Activated CD4-positive, alpha-beta T cell treated with anti-CD3 and anti-CD28 coated beads, Interleukin-2, amount 50 U/mL, for 24 hours (primary cell): ENCODE measurements at places on chromosomes 3 and 15.

- DNase-seq, result no peak
Measured at GRCh38 chr3:72523429-72524151, 324.7 kb downstream of the SHQ1 start.

DNA sequence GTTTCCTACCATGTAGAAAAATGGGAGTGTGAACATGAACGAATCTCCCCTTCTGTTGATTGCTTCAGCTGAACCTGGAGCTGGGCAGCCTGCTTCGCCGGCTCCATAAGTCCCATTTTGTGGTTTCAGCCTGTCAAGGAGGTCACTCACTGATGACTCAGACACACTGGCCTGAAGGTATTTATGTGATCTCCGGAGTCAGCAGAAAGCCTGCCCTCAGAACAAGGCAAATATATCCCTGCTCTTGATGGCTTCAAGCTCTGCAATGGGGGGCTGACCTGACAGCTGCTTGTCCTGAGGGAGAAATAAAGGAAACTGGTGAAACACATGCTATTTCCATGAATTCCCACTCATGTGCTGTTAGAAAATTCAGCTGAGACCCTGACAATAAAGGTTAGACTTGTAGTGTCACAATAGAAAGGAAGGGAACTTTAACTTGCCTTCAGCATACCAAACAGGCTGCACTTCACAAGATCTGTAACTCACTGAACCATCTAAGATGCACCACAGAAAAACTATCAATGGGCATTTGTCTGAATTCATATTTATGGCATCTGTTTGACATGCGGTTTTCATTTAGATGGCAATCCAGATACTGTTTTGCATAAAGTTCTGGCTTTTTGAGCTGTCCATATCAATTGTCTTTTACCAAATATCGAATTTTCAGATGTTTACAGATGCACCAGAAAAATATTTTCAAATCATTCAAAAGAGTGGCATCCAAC, 282.0 kb upstream of the VEPH1 start:
- DNase-seq, result no peak

GRCh38 chr3:161171113-161171512, 50.0 kb upstream of the NMD3 start:
- no peak for DNase-seq

DNA sequence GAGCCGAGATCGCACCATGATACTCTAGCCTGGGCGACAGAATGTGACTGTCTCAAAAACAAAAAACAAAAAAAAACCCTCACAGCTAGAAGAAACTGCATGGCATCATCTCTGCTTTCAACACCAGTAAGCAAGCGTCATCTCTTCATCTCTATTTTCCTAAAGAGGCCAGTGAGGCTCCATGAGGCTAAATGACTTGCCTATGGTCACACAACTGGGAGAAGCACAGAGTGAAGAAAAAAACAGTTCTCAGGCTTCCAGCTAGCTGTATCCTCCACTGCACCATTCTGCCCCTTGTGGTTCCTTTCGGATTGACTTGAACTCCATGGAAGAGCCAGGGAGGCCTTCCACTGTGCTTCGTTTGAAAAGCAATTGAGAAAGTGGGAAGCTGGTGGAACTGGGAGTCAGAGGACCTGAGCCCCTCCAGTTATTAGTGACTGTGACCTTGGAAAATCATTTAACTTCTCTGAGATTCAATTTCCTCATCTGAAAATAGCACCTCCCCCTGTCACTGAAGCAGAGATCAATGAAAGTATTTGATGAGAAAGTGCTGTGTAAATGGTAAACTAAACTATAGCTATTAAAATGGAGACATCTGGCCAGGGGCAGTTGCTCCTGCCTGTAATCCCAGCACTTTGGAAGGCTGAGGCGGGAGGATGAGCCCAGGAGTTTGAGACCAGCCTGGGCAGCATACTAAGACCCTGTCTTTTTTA, 32.1 kb upstream of the DENND4A start:
- DNase-seq, result no peak

GRCh38 chr15:89161666-89162065, 59.7 kb downstream of the RLBP1 start:
- no peak for DNase-seq

- DNase-seq, result no peak
Measured at GRCh38 chr3:123140550-123140949, 61.2 kb upstream of the SEC22A start.

DNA sequence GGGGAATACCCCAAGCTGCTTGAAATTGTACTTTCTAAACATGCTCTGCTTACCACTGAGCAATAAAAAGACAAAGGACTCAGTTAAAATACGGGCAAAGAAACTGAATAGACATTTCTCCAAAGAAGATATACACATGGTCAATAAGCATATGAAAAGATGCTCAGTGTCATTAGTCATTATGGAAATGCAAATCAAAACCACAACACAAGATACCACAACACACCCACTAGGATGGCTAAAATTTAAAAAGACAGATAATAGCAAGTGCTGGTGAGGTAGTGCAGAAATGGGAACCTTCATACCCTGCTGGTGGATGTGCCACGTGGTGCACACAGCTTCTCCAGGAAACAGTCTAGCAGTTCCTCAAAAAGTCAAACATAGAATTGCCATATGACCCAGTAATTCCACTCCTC, 21.3 kb downstream of the LRIG1 start:
- no peak for DNase-seq
